IMR-90 (cell line): ENCODE measurements at places on chromosomes 5 and 9. TPM values are rescaled to one million over a fixed set of nuclear protein-coding genes. Genes with fewer than 3 reads are reported as not detected.

GRCh38 chr5:96856371-96856770 is 19.9 kb upstream of the ERAP2 start:
- peak; percentile 53 for DNase-seq

DNA sequence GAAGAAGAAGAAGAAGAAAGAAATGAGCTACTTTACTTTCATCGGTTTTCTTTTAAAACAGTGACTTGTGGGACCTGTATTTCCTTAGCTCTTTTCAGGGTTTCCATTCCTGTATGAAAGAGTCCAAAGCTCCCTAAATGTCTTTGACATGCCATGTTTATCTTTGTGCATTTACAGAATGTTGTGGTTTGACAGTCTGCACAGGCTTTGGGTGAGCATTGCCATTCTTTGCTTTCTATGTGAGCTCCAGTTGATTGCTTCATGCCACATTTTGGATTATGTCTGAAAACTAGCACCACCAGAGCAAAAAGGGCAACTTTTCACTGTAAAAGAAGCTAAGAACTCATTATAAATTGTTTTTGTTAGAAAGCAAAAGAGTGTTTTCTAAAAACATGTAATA is 733.4 kb downstream of the TLE4 start:
- no peak for DNase-seq

- no peak for DNase-seq
Measured at GRCh38 chr5:146762830-146763229, 115.7 kb downstream of the PPP2R2B start.

GRCh38 chr5:174796711-174797192 is 72.4 kb downstream of the MSX2 start:
- no peak for DNase-seq

DNA sequence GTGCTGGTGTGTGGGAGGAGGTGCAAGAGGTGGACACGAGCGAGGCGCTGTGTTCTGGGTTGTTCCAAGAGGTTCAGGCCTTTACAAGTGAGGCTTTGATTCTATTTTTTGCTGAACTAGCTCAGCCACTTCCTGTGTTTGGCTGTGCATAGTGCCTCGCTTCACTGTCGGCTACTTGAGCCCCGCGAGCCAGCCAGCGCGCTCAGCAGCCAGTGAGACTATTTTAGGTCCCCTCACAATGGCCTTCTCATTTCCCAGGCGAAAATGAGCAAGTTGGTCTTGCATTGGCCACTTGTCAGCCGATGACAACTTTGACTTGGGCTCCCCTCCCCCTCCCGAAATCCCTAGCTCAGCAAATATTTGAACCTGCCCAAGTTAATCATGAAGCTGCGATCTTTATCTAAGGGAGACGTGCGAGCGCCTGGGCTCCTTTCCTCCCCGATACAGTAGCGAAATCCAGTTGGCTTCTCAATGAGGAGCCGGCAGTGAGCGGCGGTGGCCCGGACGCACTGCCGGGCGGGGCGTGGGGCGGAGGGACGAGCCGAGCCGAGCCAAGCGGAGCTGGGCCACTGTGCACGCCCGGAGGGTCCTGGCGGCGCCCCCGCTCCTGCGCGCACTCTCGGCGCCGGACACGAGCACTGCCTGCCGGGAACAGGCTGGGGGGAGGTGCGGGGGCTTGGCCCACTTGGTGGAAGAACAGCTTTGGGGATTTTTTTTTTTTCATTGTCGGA is 72.6 kb downstream of the PIK3R1 start:
- DNase-seq = peak; percentile 37

GRCh38 chr9:4030751-4031150 is 269.1 kb downstream of the GLIS3 start:
- DNase-seq = no peak

- DNase-seq = no peak
Measured at GRCh38 chr5:178201927-178202235, 2.5 kb upstream of the HNRNPAB start.

GRCh38 chr9:105320568-105320967 is 76.1 kb downstream of the SLC44A1 start:
- no peak for DNase-seq

GRCh38 chr5:52388349-52388748 is 399.4 kb upstream of the ITGA1 start:
- no peak for DNase-seq

DNA sequence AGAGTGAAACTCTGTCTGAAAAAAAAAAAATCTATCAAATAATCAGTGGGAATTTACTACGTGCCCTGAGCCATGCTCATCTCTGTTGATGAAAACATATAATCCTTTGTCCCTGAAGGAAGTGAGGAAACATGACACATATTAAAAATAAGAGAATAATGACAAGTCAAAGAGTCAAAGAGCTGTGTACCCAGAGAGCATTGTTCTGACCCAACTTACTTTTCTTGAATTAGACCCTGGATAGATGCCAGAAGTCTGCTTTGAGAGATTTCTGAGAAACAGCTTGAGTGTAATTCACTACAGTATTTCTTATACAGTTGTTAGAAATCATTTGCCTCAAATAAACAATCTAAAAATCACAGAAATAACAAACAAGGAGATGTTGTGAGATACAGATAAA is 490.0 kb upstream of the PIK3R1 start:
- DNase-seq = no peak

DNA sequence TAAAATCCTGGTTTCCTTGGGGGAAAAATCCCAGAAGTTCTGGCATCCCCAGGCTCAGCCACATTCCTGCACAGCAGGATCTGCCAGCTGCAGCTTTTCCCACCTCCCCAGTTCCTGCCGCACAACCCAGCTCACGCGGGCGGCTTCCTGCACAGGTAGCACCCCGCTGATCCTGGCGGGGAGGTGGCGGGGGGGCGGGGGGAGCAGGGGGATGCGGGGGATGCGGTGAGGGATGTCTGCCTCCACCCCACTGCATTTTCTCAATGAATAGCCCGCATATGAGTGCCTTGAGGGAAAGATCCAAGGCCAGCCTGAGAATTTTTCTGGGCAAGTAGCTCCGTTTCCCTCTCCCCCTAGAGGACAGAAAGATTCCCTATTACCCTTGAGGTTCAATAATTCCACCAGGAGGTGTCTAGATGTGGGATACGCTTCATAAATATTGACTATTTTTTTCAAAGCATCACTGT is 21.1 kb downstream of the GFPT2 start:
- no peak for DNase-seq

IFNB1 gene
- not detected in 2 replicates for total RNA-seq

PCDHB10 gene
- under 0.01 and 0.18 TPM in 2 replicates for total RNA-seq

IL3 gene
- total RNA-seq = not detected in 2 replicates

TOMM5 gene
- total RNA-seq = 159 and 229 TPM in 2 replicates

AIF1L gene
- 0.18 and 0.28 TPM in 2 replicates for total RNA-seq

SMIM33 gene
- total RNA-seq = not detected in 2 replicates
